ENCODE measurements at places on chromosomes 5 and 9. TPM values are rescaled to one million over a fixed set of nuclear protein-coding genes. Genes with fewer than 3 reads are reported as not detected.

Gene TAF11L5
- not detected for total RNA-seq

DNA sequence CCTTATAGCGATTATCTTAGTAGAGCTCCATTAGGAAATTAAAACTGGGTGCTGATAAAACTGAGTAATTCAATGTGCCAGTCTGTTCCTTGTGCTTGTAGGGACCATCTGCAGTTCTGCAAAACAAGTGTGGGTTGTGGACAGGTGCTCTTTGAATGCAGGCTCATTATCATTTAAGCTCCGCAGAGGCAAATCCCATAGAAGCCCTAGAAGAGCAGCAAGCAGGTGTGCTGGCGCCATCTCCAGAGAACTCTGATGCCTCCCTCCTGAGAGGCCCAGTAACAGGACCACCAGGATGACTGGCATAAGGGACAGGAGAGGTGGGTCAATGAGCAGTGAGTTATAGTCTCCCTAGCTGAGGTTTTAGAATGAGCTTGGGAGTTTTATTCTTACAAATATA is 1342.4 kb upstream of the DMAC1 start:
- no peak for DNase-seq

GRCh38 chr9:77871483-77871882 is 160.1 kb downstream of the GNAQ start:
- DNase-seq, result no peak

DNA sequence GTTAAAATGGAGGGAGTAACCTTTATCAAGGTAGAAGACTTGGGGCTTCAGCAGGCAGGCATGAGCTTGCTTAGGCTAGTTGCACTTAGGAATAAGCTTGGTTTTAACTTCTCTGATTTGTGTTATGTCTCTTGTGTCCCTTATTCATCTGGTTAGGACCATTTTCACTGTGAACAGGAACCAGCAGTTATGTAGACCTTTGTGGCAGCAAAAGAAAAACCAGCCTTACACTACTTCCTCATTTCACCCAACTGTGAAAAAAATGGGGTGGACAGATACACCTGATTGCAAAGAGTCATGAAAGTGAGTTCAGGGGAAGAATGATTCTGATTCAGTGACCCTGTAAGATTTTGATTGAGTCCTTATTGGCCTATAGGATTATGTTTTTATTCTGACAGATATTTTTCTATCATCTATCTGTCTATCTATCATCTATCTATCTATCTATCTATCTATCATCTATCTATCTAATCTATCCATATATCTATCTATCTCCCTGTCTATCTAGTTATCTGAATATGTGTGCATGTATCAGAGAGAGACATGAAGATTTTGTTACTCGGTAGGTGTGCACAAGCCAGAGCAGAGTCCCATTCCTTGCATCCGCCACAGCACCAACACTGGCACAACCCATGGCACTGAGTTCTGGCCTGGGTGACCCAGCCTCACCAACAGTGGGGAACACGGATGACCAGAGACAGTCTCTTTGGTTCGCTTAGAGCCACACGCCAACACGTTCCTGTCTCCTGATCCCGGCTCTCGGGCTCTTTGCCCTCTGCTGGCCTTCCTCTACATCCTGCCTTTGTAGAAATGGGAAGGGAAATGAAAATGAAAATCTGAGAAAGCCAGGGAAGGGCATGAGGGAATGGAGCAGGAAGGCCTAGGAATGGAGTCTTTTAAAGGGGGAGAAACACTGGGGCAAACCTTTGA is 1.3 kb upstream of the ZNF366 start:
- no peak for DNase-seq

Gene HCN1
- 0.07 TPM for total RNA-seq

Gene FOXD4
- 0.30 TPM for total RNA-seq

Gene ST8SIA4
- 14.5 TPM for total RNA-seq

Gene PCDHA13
- total RNA-seq, result 1.1 TPM

Gene BARX1
- not detected for total RNA-seq

GRCh38 chr9:130196643-130197042 is 24.4 kb downstream of the NCS1 start:
- DNase-seq, result no peak

Gene CFAP77
- total RNA-seq, result 2.7 TPM

Gene LCN6
- not detected for total RNA-seq
